Psoas muscle (tissue), 8 donors: ENCODE measurements at places on chromosomes 3 and 15. TPM values are rescaled to one million over a fixed set of nuclear protein-coding genes. Genes with fewer than 3 reads are reported as not detected.

- DNase-seq: no peak
These were observed 373.8 kb downstream of the ZNF385D start for GRCh38 chr3:21377071-21377769.

DNA sequence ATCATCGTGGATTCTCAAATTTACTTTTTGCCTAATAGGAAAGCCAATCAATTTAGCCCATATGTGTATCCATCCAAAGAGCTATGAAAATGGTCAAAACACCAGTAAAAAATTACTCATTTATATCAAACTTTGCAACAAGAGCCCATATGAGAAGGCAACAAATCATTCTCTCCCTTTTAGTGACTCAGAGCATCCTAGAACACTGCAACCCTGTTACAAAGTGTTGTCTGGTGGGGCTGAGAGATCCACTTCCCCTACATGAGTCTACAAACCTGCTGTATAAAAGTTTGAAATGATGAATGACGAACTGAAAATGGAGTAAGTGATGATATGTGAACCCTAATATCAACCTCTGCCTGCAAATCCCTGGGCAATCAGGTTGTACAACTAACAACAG is 23.3 kb downstream of the PDZRN3 start:
- DNase-seq: no peak

GRCh38 chr15:39444735-39445470 is 136.0 kb upstream of the THBS1 start:
- peak; percentile 61 for DNase-seq

DNA sequence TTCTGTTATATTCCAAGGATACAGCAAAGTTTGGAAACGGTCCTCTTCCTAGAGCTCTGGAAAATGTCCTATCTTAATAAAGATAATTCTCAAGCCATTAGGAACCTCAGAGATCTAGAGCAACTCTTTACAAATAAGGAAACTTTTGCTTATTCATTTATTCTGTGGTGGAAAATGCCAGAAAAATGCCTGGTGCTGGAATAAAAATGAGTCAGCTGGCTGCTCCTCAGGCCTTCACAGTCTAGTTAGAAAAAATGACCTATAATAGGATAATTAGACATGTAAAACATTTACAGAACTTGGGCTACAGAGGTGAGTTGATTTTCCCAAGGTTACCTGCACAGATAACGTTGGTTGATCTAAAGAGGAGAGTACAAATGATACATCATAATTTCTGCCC is 372.5 kb downstream of the NLGN1 start:
- no peak for DNase-seq

DNA sequence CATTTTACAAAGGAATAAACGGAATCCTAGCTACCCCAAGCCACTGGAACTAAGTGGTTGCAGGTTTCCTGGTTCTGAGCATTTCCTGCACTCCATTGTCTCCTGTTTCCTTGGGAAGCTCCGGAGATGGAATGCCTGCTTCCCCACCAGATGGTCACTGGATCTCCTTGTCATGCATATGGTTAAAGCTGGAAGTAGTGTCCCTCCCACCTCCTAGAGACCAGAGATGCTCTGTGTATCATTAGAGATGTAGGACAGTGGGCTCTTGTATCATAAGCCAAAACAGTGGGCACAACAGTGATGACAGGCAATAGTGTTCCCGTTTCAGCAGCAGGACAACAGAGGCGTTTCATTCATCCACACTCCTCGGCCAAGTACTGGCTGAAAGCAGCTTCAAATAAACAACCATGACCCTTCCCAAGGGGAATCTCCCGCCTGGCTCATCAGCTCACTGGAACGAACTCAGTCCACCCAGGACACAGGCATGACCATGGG is 136.2 kb upstream of the EIF1B start:
- DNase-seq: no peak

The IL17RB gene
- 0.34 TPM for total RNA-seq

The ITIH4 gene
- total RNA-seq: 90.8 TPM

The ITIH3 gene
- total RNA-seq: 0.25 TPM
